B cell (primary cell): ENCODE measurements at places on chromosomes 5 and 9. TPM values are rescaled to one million over a fixed set of nuclear protein-coding genes. Genes with fewer than 3 reads are reported as not detected.

- no peak for DNase-seq
Measured at GRCh38 chr9:118991366-118992285, 377.6 kb downstream of the BRINP1 start.

CTXN3 gene
- not detected in 2 replicates for total RNA-seq

- DNase-seq, result peak; percentile 5
Measured at GRCh38 chr5:113295111-113295539, 139.7 kb downstream of the TSSK1B start.

DNA sequence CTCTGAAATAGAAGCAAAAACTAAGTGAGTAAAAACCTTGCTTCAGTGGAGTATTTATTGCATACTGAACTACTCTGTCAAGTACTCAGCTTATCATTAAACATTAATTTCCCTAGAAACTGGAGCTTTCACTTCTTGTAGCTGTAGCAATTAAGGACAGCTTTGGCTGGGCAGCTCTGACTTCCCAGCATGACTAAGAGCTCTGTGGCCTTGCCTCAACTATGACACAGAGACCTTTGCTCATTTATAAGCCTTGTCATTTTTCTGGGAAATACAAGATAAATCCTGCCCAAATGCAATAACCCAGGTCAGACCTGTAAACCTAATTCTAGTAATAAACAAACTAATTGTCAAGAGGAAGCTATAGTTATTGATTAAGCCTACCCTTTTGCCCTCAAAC lies 65.4 kb upstream of the STK32A start:
- DNase-seq, result no peak

DNA sequence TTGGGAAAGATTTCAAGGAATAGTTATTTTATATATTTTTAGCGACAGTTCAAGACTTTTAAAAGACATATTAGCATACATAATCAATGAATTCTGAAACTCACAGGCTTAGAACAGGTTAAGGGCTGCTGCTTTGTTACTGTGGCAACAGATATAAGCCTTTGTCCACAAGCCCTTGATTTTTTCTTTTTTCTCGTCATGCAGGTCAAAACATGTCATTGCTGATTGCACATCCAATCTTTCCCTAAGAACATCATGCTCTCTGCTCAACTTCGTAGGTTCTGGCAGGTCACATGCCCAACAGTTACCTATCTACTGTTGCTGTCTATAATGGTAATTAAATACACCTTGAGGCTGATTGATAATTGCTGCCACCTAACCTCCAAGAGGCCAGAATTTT lies 172.5 kb upstream of the PTPRD start:
- no peak for DNase-seq

MGAT4B gene
- 139 and 165 TPM in 2 replicates for total RNA-seq

- DNase-seq, result no peak
Measured at GRCh38 chr5:88090506-88090905, 178.1 kb downstream of the TMEM161B start.

OR1Q1 gene
- not detected in 2 replicates for total RNA-seq

- peak; percentile 87 for DNase-seq
Measured at GRCh38 chr5:91280362-91281269, 102.5 kb downstream of the ARRDC3 start.

- no peak for DNase-seq
Measured at GRCh38 chr5:41812156-41812555, 58.1 kb downstream of the OXCT1 start.

GRCh38 chr9:91274949-91275492 lies 86.7 kb downstream of the AUH start:
- DNase-seq, result no peak

DNA sequence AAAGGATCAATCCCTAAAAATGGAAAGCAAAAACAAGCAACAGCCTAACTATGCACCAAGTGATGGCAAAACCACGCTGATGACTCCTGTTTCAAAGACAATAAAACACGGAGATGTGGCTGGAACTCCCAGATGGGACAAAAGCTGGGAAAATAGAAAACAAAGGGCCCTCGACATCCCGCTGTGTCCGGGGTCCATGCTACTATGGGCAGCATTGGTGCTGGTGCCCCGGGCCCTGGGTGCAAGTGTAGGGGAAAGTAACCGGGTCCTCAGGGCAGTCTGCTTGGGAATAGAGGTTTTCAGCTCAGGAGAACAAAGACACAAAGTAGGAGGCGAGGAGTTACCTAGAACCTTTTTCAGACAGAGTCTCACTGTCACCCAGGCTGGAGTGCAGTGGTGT lies 46.1 kb downstream of the MRPL36 start:
- no peak for DNase-seq

DNA sequence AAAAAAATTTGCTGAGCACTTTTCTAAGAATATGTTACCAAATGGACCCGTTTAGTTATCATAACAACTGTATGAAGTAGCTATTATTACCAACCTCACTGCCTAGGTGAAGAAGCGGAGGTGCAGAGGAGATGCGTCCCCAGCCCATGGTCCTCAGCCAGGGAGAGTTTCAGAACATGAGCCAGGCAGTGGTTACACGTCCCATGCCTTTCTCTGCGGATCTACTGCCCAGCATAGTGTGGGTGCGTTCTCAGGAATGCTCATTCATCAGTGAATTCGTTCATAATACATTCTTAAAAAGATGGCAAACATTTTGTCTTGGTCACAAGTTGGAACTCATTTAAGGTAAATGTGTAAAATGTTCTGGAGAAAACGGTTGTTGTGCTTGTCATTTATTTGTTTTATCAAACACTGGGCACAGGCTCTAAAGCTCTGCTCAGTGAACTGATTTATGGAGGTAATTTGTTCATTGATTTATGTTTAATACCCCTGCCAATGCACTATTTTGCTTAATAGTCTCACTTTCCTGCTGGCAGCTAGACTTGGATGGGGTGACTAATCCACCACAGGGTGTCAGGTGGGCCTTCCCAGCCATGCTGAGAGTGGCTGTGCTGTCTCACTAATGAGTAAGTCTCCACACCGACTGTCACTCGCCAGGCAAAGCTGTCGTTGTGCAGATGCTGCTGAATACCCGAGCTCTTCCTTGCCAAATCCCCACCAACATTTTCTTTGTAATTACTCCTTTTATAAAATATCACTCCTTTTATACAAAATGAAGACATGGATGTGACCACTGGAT lies 248.8 kb downstream of the TENT4A start:
- DNase-seq, result no peak

- no peak for DNase-seq
Measured at GRCh38 chr5:90529939-90530677, 724 bp upstream of the LYSMD3 start.

- no peak for DNase-seq
Measured at GRCh38 chr5:178751286-178751685, 20.8 kb upstream of the ZNF354A start.

ELAVL2 gene
- not detected in 2 replicates for total RNA-seq

- peak; percentile 19 for DNase-seq
Measured at GRCh38 chr5:171310212-171310818, 1.3 kb downstream of the TLX3 start.

GRCh38 chr5:76728965-76729364 lies 13.0 kb downstream of the F2R start:
- no peak for DNase-seq

DNA sequence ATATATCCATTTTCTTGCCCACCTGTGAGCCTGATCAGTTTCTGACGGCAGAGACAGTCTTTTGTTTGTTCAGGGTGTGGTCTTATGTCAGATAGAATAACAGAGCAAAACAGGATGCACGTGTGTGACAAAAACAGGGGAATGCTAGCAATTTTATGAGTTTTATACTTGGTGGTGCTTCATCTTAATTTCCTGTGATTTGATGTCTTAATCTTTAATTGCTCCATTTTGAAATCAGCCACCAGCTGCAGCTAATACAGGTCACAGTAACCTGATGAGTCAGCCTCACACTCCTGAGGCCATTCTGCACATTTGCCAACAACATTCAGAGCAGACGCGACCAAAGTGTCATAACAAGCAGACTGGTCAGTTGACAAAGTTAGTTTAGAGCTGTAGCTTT lies 42.3 kb upstream of the JMY start:
- no peak for DNase-seq

GRCh38 chr9:137670391-137671195 lies 51.8 kb downstream of the EHMT1 start:
- no peak for DNase-seq

IL5 gene
- total RNA-seq, result not detected in 2 replicates

IL33 gene
- total RNA-seq, result not detected in 2 replicates

- DNase-seq, result no peak
Measured at GRCh38 chr5:34868791-34869190, 29.8 kb downstream of the TTC23L start.

POLK gene
- total RNA-seq, result 41.6 and 42.9 TPM in 2 replicates

- DNase-seq, result no peak
Measured at GRCh38 chr5:2094616-2094995, 211.9 kb upstream of the IRX4 start.

FOXD4L3 gene
- 0.22 TPM in 2 replicates for total RNA-seq

FAM153A gene
- 0.17 and 0.90 TPM in 2 replicates for total RNA-seq

DNA sequence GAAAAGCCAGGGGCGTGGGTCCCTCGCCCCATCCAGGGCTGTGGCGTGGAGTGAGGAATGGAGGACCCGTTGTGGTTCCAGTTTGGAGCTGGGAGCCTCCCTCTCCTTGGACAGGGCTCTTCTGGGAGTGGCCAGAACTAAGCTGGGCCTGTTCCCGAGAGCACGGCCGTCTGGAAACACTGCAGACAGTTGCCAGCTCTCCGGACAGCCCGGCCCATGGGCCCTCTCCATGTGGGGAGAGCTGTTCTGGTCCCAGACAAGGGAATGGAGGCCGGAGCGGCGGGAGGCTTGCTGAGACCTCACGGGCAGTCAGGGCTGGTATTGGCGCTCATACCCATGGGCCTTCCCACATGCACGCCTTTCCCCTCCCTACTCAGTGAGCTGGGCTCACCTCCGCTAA lies 45.2 kb upstream of the FCN2 start:
- DNase-seq, result no peak

ABLIM3 gene
- total RNA-seq, result not detected in 2 replicates

ARSI gene
- total RNA-seq, result 0.10 TPM in 1 of 2 replicates, not detected in the other

DNA sequence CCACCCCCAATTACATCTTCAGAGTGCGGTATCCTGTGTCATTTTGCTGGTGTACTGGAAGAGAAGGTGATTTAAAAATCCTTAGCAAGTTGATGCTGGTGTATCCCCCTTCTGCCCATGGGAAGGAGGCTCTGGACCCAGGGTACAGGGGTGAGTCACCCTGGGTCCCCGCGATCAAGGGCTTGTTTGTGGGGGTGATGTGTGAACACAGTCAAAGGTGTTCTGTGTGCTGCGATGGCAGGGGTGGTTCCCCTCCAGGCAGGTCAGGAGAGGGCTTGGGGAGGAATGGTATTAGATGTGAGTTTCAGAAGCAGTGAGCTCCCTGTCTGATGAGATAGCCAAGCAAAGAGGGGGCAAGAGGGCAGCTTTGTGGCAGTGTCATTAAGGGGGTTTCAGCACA lies 28.9 kb downstream of the OLFM1 start:
- no peak for DNase-seq

GRCh38 chr5:11182441-11183080 lies 421.5 kb upstream of the DAP start:
- peak; percentile 17 for DNase-seq

GRCh38 chr9:127290561-127291065 lies 26.0 kb downstream of the GARNL3 start:
- DNase-seq, result no peak

DNA sequence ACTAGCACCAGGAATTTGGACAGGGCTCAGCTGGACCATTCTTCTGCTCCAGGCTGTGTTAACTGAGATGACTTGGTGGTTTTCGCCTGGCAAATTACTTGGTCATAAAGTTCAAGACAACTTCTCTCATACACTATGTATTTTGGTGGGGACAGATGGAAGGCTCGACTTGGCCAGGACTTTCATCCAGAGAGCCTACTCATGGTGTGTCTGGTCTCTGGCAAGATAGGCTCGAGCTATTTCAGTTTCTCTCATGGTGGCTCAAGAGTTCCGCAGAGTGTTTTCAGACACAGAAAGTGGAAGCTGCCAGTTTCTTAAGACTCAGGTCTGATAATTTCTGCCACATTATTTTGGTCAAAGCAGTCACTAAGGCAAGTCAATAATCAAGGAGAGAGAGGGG lies 135.6 kb downstream of the IRX2 start:
- DNase-seq, result no peak

ZFP2 gene
- 1.8 and 2.2 TPM in 2 replicates for total RNA-seq

C5orf52 gene
- not detected in 2 replicates for total RNA-seq

FAM81B gene
- not detected in 2 replicates for total RNA-seq

- DNase-seq, result no peak
Measured at GRCh38 chr5:104456122-104456521, 893.5 kb upstream of the NUDT12 start.

GRCh38 chr9:81427870-81428269 lies 261.5 kb downstream of the TLE1 start:
- no peak for DNase-seq

SPEF2 gene
- total RNA-seq, result 0.59 and 1.00 TPM in 2 replicates

IRX2 gene
- not detected in 2 replicates for total RNA-seq

GRCh38 chr5:97525780-97526179 lies 342.7 kb upstream of the RIOK2 start:
- DNase-seq, result no peak

C6 gene
- total RNA-seq, result not detected in 2 replicates

DNM1 gene
- 1.3 and 1.9 TPM in 2 replicates for total RNA-seq

DNA sequence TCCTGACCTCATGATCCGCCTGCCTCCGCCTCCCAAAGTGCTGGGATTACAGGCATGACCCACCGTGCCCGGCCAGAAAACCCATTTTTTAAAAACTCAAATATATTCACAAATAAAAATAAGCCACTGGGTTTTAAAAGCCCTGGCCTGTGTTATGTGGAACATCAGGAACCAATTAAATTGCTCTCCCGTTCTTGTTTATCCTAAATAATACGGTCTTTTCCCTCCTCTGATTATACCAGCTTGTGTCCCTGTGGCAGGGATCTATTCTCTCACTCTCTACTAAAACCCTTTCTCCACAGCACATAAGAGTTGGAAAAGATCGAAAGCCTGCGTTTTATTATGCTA lies 30.1 kb upstream of the LPAR1 start:
- no peak for DNase-seq

DNA sequence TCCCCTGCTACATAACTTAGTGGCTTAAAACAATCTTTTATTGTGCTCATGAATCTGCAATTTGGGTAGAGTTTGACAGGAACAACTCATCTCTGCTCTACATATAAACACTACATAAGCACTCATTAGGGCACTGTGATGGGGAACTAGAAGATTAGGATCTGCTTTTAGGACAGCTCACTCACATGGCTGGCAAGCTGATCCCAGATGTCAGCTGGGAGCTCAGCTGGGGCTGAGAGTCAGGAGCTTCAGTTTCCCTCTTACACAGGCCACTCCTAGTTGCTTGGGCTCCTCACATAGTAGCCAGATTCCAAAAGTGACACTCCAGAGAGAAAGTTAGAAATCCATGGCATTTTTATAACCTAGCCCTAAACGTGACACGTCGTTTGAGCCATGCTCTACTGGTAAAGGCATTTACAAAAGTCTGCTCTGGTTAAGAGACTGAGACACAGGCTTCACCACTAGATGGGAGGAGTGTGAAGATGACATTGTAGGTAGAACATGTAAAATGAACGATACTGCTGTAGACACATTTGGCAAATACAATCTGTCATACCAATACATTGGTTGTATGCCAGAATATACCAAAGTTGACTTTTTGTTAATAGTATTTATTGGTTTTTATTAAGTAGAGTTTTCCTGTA lies 23.6 kb downstream of the SCAI start:
- no peak for DNase-seq

GRCh38 chr5:17373814-17374556 lies 124.0 kb upstream of the TAF11L2 start:
- DNase-seq, result no peak

- no peak for DNase-seq
Measured at GRCh38 chr5:60352992-60353599, 346.9 kb downstream of the DEPDC1B start.
